ENCODE measurements at places on chromosomes 1 and 21.

DNA sequence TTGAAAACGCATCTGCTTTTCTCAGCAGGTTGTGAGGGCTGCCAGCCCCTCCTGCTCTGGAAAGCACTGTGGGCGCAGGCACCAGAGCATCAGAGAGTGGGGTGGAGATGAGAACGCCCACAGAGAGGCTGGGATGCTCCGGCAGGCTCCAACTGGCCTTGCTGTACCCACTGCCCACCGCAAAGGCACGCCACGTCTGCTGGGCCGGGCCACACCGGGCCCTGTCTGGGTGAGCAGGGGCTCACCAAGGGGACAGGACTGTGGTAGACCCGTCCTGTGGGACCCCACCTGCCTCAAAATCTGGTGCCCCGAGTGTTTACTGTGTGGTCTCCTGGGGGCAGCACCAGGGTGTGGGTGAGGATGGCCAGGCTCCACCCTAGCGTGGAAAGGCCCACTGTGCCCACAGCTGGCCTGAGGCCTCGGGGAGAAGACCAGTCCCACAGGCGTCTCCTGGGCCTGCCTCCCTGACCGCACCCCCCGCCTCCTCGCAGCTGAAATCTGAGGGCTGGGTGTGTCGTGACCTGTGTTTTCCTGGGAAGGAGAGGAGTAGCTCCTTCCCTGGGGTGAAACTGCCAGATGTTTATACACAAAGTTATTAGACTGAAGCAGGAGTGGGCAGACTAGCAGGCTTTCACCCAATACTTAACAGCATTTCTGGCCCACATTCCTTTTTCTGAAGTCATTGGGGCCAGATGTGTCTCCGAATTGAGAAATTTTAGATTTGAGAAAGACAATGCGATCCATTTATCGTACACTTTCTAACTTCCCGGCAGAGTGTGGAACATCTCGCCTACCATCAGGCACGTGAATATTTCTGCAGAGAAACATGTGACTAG lies 53.8 kb downstream of the STUM start:
- no peak for DNase-seq

DNA sequence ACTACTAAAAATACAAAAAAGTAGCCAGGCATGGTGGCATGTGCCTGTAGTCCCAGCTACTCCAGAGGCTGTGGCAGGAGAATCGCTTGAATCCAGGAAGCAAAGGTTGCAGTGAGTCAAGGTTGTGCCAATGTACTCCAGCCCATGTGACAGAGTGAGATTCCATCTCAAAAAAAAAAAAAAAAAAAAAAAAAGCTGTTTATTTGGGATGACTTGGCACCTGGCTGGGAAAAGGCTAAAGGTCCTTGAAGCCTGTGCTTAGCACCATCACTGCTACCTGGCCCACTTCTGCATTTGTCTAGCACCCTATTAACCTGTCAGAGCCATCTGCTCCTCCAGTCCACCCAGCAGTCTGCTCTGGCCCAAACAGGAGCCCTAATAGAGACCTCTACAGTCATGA lies 25.0 kb downstream of the PRDX6 start:
- DNase-seq, result no peak

DNA sequence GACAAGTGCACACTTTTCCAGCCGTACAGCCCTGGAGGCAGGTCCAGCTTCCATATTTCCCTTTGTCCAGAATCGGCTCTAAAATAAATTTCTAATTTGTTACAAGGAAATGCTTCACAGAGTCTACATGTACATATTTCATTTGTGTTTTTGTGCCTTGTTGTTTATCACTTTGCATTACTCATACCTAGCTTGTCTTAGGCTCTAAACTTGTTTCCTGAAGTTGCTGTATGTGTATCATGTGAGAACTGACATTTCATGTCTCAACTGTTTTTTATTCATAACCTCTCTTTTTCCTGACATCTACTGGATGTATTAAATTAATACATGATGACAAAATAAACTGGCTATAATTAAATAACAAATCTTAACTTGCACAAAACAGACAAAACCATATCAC lies 7.5 kb downstream of the CYYR1 start:
- no peak for DNase-seq

GRCh38 chr1:199172171-199173124 lies 533.6 kb downstream of the PTPRC start:
- DNase-seq, result no peak

DNA sequence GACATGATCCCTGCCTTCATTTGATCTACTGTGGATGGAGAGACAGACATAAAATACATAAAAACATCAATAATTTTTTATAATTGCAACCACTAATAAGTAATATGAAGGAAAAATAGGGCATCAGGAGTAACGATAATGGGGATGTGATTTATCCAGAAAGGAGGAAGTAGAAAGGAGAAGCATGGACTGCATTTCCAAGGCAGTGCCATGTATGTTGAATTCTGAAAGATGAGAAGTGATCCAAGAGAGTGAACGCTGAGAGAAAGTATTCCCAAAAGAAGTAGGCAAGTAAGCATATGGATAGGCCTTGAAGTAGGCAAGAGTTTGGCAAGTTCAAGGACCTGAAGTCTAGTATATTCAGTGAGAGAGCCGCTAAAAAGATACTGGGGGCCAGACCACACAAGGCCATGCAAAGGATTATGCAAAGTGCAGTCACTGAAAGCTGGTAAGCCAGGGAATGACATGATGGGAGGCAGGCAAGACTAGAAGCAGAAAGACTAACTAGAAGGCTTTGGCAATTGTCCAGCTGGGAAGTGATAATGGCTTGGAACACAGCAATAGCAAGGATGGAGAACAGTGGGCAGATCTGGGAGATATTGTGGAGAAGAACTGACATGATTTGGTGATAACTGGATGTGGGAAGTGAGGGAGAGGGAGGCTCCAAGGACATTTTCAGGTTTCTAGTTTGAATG lies 85.9 kb downstream of the TM2D1 start:
- no peak for DNase-seq

GRCh38 chr21:38631676-38632075 lies 133.4 kb upstream of the ERG start:
- no peak for DNase-seq

DNA sequence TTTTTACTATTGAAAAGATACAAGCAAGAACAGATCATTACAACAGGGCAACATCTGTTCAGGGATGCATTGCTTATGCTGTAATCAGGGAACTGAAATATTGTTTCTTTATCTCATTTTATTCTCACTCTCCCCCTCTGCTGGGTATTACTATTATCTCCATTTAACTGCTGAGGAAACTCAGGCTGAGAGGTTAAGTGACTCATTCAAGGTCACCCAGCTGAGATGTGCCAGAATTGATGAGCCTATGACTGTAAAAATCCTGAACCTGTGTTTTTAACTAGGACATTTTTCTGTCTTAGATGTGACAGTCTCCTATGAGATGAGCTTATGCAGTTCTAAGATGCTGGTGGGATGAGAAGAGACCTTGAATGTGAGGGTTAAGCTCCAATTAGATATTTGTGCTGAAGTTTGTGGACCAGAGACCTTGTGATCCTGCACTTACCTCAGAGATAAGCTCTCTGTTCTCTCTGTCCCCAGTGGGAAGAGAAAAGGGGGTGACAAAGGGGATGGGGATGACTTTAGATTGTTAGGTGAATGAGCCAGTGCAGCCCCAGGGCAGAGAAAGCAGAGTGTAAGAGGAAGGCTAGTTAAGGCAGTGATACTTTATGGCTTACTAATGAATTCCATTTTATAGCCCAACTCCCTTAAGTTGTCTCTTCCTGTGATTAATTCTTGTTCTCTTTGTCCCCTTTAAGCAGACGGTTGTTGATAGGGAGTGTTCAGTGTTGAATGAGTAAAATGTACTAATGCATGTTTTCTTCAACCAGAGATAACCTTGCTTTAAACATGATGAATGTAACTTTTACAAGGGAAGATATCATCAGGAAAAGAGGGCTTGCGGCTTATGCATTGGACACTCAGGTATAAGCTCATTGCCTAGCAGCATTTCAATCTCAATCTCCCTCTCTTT lies 111.4 kb downstream of the HLX start:
- DNase-seq, result no peak

DNA sequence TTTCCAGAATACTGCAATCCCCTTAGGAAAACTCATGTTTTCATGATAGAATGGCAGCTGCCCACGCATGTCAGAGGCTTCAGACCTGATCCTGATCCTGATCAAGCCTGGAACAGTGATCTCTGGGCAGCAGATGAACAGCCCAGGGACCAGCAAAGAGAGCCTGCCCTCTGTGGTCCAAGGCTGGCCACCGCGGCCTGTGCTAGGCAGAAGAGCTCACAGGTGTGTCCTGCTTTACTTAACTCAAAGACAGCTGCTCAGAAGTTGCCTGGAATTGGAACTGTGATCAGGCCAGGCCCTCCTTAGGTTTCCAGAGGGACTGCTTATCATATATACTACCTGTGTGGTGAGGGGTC lies 21.2 kb upstream of the BCAR3 start:
- no peak for DNase-seq

DNA sequence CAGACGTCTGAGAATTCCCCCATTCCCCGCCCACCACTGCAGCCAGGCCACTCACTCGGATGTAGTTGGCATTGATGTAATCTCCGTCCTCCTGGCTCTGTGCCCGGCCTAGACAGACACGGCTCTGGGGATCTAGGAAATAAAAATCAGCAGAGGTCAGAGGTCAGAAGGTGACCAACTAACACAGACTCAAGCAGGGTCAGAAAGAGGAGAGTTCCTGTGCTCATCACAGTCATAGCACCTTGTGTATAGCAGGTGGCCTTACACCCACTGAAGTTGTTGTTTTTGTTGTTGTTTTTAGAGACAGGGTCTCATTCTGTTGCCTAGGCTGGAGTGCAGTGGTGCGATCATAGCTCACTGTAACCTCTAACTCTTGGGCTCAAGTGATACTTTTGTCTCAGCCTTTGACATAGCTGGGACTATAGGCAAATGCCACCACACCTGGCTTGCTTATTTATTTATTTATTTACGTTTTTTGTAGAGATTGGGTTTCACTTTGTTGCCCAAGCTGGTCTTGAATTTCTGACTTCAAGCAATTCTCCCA lies 4.9 kb downstream of the PTPN7 start:
- DNase-seq, result no peak

DNA sequence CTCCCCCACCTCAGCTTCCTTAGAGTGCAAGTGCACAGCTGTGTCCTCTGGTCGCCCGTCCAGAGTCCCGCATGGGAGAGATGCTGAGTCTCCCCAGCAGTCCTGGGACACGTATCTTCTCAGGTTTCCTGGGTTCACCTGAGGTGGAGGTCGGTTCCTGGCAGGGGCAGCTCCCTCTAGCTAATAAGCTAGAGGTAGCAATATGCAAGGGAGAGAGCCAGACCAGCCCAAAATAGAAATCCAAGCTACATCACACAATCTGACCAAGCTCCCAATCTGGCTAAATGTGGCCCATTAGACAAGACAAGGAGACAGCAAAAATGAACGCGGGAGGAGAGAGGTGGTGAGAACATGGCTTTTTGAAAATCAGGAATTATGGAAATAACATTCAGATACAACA lies 30.9 kb upstream of the CADM3 start:
- no peak for DNase-seq

DNA sequence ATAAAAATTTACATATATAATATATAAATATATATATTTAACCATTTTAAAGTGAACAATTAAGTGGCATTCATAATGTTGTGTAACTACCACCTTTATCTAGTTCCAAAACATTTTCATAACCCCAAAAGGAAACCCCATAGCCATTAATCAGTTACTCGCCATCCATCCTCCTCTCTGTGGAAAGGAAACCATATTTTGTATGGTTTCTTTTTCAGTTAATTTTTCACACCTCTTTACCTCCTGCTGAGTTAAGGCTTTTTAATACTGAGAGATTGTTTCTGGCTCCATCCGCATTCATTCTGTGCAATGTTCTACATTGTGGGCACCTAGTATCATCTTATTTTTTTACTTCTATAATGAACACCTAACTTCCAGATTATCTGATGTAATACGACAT lies 512.1 kb downstream of the LMO4 start:
- DNase-seq, result no peak

- no peak for DNase-seq
Measured at GRCh38 chr1:66341446-66342089, 192.4 kb upstream of the SGIP1 start.

DNA sequence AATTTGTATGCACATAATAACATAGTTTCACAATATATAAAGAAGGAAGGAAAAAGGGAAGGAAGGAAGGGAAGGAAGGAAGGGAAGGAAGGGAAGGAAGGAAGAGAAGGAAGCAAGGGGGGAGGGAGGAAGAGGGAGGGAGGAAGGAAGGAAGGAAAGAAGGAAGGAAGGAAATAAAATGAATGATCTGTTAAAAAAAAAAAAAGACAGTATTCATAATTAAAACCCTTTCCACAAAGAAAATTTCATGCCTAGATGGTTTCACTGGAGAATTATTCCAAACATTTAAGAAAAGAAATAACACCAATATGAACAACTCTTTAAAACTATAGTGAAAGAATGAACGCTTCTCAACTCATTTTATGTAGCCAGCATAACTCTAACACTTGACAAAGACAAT lies 44.8 kb downstream of the CDKN2C start:
- DNase-seq, result no peak

GRCh38 chr1:28428990-28429520 lies 59.5 kb downstream of the PHACTR4 start:
- DNase-seq, result no peak

DNA sequence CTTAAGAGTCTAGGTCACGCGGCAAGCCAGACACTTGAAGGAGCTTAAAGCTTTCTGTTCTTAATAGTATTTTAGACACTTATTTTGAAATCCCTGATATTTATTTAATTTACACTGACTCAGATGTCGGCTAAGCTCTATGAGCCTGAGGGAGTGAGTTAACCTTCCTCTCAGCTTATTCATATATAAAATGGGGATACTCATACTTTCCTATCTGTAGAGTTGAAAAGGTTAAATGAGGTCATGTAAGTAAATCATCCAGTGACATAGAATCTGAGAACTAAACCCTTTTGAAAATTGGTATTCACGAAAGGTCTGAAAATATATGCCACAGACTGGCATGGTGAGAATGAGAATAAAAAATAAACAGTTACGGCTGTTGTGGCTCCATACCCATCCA lies 1.4 kb upstream of the GPR161 start:
- DNase-seq, result no peak

GRCh38 chr1:96973605-96974004 lies 252.0 kb downstream of the PTBP2 start:
- DNase-seq, result no peak

DNA sequence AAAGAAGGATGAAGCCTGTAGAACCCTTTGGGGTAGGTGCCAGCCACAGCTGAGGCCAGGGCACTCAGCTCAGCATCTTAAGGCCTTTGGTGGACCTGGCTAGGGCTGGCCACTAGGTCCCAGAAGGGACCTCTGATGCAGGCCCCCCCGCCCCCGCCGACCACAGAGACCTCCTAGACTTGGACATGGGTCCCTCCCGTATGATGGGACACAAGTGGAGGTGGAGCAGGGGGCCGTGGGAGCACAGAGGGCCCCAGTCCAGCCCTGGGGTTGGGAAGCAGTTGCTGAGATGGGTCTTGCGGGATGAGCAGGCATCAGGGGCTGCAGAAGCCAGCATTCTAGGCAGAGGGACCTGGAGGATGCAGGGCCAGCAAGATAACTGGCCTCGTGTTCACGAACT lies 3.2 kb downstream of the B4GALT2 start:
- no peak for DNase-seq

- DNase-seq, result no peak
Measured at GRCh38 chr1:91777196-91777595, 108.8 kb downstream of the TGFBR3 start.

Measured in cortex of kidney (tissue), 1 donor.